ENCODE measurements at places on chromosomes 6 and 20. TPM values are rescaled to one million over a fixed set of nuclear protein-coding genes. Genes with fewer than 3 reads are reported as not detected.
A peak's percentile ranks its signal among the peaks of the same experiment; 100 is the strongest.

Gene WFDC11
- not detected for total RNA-seq

Gene CNR1
- total RNA-seq, result 143 TPM

- no peak overlapping the region for H3K4me3 ChIP-seq
- no peaks in the 10 kb centered on the region for H3K27me3 ChIP-seq
- H3K27ac ChIP-seq, result no peak overlapping the region
- H3K36me3 ChIP-seq, result no peaks in the 10 kb centered on the region
- H3K4me1 ChIP-seq, result peaks cover 8% of the 10 kb centered on the region
- no peak for DNase-seq
These were observed 51.5 kb downstream of the HBS1L start for GRCh38 chr6:135002974-135003703.

- no peak for DNase-seq
- H3K4me3 ChIP-seq, result peak overlapping the region; percentile 93
- H3K4me1 ChIP-seq, result peaks cover 11% of the 10 kb centered on the region
- no peaks in the 10 kb centered on the region for H3K36me3 ChIP-seq
- no peak overlapping the region for H3K27ac ChIP-seq
These were observed 13.1 kb downstream of the ITPR3 start for GRCh38 chr6:33634161-33634727.

DNA sequence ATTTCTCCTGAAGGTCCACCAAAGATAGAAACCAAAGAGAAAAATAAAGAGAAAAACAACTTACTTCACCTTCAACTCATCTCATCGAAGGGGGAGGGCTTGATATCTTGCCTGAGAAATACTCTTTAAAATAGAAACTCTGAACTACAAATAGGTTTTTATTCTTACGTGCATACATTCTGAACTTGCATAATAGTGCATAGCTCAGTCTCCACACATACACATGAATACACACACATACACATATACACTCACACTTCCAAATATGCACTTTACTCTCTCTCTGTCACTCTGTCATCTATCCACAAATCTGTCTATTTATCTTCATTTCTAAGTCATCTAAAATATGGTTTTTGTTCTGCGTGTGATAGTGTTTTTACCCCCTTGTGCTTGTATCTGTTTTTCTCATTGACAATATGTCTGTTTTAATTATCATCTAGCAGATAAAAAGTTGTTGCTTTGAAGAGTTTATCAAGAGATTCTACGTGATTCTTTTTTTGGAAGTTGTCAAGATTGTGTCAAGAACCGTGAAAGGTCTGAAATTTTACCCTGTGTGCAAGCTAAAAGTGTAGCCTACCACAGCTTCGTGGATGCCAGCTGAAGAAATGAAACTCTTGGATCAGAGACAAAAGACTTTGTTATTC lies 468.8 kb downstream of the EPM2A start:
- H3K4me3 ChIP-seq, result no peak overlapping the region
- no peaks in the 10 kb centered on the region for H3K4me1 ChIP-seq
- H3K27me3 ChIP-seq, result no peaks in the 10 kb centered on the region
- H3K36me3 ChIP-seq, result no peaks in the 10 kb centered on the region

DNA sequence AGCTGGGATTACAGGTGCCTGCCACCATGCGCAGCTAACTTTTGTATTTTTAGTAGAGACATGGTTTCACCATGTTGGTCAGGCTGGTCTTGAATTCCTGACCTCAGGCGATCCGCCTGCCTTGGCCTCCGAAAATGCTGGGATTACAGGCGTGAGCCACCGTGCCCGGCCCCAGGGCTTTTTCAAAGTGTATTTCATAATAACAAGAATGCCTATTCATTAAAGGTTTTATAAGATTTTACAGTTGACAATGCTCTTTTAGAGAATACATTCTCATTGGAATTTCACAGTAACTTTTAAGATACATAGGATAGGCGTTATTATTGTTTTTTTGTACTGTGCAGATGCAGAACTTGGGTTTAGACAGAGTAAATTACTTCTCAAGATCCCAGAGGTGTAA lies 52.6 kb upstream of the PTPRK start:
- H3K36me3 ChIP-seq, result no peaks in the 10 kb centered on the region
- no peak overlapping the region for H3K4me3 ChIP-seq
- no peaks in the 10 kb centered on the region for H3K4me1 ChIP-seq
- no peak overlapping the region for H3K27ac ChIP-seq
- DNase-seq, result no peak

DNA sequence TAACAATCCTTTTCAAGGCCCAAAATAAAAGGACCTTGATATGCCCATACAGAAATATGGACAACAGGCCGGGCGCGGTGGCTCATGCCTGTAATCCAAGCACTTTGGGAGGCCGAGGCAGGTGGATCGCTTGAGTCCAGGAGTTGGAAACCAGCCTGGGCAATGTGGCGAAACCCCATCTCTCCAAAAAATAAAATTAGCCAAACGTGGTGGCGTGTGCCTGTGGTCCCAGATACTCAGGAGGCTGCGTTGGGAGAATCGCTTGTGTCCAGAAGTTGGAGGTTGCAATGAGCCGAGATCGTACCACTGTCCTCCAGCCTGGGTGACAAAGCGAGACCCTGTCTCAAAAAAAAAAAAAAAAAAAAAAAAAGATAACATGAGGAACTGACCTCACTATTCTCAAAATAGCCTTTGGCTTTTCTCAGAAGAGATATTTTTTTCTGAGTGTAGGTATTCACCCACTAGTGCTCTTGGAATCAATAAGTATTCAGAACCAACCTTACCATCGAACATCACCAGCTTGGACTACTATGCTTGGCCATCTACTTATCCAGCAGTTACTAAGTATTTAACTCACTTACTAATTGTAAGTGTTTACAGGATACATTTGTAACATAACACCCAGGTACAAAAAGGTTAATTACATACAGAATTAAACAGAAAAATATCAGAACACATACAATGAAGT lies 99.2 kb downstream of the OR2B2 start:
- H3K27me3 ChIP-seq, result peaks cover 2% of the 10 kb centered on the region
- no peak overlapping the region for H3K4me3 ChIP-seq
- peaks cover 8% of the 10 kb centered on the region for H3K4me1 ChIP-seq
- H3K27ac ChIP-seq, result peak overlapping the region; percentile 17
- DNase-seq, result no peak

DNA sequence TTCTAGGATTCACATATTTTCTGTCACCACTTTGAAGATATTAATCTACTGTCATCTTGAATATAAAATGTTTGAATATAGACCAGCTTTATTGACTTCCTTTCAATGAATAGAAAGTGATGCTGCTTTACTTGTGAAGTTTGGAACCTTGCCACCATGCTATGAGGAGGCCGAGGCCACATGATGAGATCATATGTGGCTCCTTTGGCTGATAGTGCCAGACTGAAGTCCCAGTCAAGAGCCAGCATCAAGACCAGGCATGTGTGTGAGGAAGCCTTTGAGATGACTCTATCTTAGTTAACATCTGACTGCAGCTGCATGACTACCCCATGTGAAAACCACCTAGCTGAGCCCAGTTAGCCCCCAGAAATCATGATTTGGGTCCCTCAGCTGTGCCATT lies 169.5 kb downstream of the OTOR start:
- no peak overlapping the region for H3K27ac ChIP-seq
- no peak for DNase-seq
- H3K4me3 ChIP-seq, result no peak overlapping the region
- H3K4me1 ChIP-seq, result no peaks in the 10 kb centered on the region
- peaks cover 4% of the 10 kb centered on the region for H3K36me3 ChIP-seq

GRCh38 chr20:10633718-10634117 lies 40.1 kb downstream of the JAG1 start:
- H3K36me3 ChIP-seq, result no peaks in the 10 kb centered on the region
- no peak for DNase-seq
- H3K4me1 ChIP-seq, result peaks cover 14% of the 10 kb centered on the region
- no peak overlapping the region for H3K27ac ChIP-seq
- no peak overlapping the region for H3K4me3 ChIP-seq

DNA sequence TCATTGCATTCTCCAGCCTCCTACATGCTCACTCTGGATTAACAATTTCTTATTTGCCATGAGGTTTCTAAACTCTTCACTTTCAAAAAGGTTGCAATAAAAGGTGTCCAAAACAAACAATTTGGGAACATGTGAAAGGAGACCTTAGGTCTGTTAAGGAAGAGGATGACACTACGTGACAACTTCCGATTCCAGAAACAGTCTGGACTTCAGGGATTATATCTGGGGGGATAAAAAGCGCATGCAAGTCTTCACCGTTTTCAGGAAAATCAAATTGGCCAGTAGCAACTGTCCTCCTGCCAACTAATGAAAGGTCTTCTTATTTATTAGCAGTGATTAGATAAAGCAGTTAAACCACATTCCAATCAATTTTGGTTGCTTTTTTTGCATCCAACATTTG lies 1.8 kb downstream of the ZDHHC14 start:
- H3K27me3 ChIP-seq, result no peaks in the 10 kb centered on the region
- no peaks in the 10 kb centered on the region for H3K36me3 ChIP-seq
- peaks cover 21% of the 10 kb centered on the region for H3K4me1 ChIP-seq
- H3K4me3 ChIP-seq, result peak overlapping the region; percentile 84
- H3K27ac ChIP-seq, result no peak overlapping the region
- DNase-seq, result no peak

DNA sequence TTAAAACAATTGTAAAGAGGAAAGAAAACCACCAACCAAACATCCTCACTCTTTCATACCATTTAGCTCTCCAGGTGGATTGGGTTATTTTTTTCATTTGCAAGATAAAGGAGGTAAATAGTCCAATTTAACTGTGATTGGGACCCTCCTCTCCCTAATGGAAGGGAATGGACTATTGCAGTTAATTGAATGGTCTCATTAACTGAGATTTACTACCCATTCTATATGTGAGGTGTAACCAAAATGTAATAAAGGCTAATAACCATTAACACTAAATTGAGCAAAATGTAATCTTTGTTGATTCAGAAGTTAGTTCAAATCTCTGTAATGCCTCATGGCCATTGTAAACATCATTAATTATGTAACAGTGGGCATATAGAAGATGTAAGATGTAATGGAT lies 105.0 kb downstream of the KLHL32 start:
- H3K27me3 ChIP-seq, result no peaks in the 10 kb centered on the region
- no peak overlapping the region for H3K4me3 ChIP-seq
- no peak overlapping the region for H3K27ac ChIP-seq
- peaks cover 7% of the 10 kb centered on the region for H3K4me1 ChIP-seq
- no peak for DNase-seq
- H3K36me3 ChIP-seq, result no peaks in the 10 kb centered on the region

- peaks cover under 1% of the 10 kb centered on the region for H3K4me1 ChIP-seq
- H3K27ac ChIP-seq, result no peak overlapping the region
- H3K4me3 ChIP-seq, result no peak overlapping the region
- no peaks in the 10 kb centered on the region for H3K27me3 ChIP-seq
- DNase-seq, result no peak
- no peaks in the 10 kb centered on the region for H3K36me3 ChIP-seq
These were observed 82.2 kb downstream of the PRDM1 start for GRCh38 chr6:106168097-106168888.

DNA sequence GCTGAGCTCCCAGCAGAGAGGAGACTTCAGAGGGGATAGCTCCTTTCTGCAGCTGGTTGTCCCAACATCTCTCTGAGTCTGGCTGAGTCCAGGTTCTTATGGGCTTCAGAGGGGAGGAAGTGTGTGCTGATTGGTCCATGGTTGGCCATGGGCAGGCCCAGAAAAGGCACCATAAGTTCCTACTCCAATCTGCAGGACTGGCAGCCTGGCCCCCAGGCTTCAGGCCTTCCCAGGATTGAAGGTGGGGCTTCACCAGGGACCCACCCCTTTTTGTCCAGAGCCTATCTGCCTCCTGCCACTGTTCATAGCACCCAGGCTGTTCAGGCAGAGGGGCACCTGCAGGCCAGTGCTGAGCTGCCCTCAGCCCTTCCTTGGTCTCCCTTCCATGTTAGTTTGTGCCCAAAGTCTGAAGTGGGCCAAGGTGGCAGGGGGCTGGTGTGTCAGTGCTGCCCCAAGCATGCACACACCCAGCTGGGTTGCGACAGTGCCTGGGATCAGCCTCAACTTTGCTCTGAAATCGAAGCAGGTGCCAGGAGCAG lies 21.6 kb upstream of the TOP1 start:
- no peaks in the 10 kb centered on the region for H3K27me3 ChIP-seq
- H3K36me3 ChIP-seq, result peaks cover 11% of the 10 kb centered on the region
- H3K4me3 ChIP-seq, result no peak overlapping the region
- no peak for DNase-seq

DNA sequence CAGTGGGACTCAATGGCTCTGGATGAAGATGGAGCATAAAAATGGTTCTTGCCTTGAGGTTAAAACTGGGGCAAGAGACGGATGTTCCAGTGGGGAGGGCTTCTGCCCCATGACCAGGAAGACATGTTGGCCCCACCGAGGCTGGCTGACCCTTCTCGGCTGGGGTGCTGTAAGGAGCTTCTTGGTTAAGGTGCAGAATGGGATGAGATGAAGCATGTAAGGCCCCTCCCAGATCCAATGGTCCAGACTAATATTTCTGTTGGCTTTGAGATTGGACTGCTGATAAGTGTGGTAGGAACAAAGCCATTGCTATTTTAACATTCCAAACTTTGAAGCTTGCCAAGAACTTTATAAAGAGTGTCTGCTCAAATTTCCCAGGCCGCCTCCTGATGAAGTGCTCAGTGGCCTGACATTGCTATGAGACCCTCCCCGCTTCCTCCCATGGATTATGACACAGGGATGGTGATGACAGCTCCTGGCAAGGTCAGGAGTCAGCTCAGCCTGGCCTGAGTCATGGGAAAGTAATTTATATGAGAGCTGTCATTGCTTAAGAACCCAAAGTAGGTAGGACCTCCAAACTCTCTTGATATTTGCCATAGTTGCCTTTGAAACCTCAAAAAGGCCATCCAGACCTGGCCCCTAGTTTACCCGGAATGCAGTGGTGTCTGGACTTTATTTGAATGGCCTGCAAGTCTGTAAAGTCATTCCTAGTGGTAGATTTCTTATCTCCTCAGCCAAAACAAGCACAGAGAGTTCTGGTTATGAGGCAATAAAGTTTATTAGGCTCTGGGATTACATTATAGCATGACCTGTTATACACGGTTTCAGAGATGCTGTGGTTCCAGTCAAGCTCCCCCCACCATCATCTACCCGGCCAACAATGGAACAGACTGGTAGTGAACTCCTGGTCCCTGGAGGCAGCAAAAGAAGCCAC lies 55.2 kb downstream of the TGM2 start:
- H3K4me3 ChIP-seq, result no peak overlapping the region
- peaks cover 6% of the 10 kb centered on the region for H3K4me1 ChIP-seq
- H3K27me3 ChIP-seq, result peaks cover 2% of the 10 kb centered on the region
- H3K27ac ChIP-seq, result no peak overlapping the region
- no peak for DNase-seq
